ENCODE measurements at places on chromosomes 6 and 20.
A peak's percentile ranks its signal among the peaks of the same experiment; 100 is the strongest.

- DNase-seq: no peak
Observed at GRCh38 chr6:165511807-165512206, 151.2 kb downstream of the PDE10A start.

DNA sequence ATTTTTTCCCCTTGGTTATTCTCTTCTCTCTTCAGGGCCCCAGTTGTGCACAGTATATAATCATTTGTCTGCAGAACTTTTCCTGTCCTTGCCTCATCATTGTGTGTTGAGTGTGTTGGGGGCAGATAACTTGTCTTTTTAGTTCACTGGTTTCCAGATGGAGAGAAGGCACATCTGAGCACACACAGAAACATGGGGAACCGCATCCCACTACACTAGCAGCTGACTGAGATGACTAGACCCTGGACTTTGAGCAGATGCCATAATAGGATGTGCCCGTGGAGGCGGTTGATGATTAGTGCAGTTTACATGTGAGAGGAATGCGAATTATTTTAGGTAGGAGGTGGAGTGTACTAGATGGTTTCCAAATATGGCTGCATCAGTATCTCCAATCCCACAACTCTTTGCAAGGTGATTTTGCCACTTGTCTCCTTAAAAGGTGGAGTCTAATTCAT is 26.5 kb upstream of the SH3BGRL2 start:
- DNase-seq: peak; percentile 77

DNA sequence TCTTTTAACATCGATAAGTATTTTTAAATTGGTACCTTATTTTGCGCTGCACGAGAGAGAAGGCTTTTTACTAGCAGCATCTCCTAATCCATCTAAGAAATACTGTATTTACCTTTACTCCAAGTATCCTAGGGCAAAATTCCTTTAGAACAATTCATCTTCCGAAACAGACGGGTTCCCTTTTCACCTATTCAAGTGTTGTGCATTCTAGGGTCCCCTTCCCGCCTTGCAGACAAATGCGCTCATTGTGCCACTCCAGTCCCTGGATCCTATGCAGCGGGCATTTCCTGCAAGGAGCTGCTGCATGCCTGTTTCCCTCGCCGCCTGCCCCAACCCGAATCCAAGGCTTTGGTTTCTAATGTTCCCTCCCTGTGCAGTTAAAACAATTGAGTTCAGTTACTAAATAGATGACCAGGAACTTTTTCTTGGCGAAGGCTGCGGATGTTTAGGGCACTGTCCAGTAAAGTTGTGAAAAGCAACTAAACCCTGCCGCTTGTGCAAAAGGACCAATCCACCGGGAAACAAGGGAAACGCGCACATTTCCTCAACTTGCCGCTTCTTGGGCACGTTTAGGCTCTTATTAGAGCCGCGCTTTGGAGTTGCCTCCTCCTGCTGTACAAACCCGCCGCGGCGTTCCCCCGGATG is 556 bp upstream of the SCAF8 start:
- no peak for DNase-seq

DNA sequence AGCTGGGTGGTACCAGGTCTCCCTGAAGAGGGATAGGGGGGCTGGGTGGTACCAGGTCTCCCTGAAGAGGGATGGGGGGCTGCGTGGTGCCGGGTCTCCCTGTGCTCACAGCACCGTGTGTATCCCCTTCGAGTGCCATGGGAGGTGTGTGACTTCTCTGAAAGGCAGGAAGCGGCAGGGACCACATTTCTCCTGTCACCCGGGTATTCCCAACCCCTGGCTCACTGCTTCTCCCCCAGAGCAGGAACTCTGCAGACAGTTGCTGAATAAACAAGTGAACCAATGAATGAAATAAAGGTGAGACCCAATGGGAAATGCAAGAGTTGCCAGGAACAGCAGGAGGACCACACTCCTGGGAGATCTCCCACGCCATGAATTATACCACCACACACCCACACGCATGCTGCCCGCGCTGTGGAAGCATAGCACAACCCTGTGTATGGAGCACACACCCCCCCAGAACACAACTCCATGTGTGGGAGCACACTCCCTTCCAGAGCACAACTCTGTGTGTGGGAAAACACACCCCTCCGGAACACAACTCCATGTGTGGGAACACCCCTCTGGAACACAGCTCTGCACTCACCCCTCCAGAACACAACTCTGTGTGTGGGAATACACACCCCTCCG is 50.7 kb downstream of the RNASET2 start:
- DNase-seq: no peak

- peak; percentile 58 for DNase-seq
Observed at GRCh38 chr6:84606860-84607259, 157.5 kb downstream of the TBX18 start.

DNA sequence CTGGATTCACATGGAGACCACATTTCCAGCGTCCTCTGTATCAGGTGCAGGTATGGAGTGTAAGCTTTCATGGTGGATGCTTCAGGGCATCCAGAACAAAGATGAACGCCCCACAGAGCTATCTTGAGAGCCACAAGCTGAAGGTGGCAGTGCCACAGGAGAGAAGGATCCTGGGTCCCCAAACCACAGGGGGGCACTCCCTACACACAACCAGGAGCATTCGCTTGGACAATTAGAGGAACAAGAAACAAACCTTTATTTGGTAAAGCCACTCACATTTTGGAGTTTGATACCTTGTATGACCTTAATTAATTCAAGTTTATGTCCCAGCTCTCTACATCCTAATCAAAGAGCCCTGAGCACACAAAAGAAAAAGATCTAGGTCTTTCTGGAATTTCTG is 406.3 kb downstream of the PREX1 start:
- DNase-seq: no peak

GRCh38 chr6:66265737-66266136 is 558.7 kb upstream of the EYS start:
- DNase-seq: no peak

DNA sequence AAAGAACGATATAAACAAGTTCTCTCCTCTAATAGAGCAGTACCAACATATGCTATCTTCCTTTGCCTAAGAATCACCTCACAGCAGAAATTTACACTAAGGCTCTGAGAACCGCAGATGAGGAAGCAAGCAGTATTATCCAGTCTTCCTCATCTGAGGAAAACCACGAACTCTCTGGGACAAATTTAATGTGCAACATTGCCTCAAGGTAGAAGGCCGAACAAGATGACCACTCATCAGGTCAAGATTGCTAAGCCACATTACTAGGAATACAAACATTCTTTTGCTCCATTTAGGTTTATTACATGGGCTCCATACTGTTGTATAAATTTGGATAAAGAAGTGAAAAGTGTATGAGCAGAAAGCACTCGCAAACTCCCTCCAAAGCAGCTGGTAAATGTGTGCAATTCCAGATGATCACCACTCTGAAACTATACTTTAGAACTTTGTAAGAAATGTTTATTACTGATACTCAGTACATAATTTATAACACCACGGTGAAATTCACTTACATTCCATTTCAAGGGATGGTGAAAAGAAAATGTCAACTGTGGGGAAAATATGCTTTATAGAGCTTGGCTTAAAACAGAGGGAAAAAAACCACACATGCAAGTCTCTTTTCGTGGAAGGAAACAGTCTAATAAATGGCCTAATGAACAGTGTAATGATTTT is 398.4 kb downstream of the BTBD9 start:
- DNase-seq: peak; percentile 48

GRCh38 chr6:161683400-161683799 is 409.5 kb upstream of the AGPAT4 start:
- no peak for DNase-seq

- no peak for DNase-seq
Observed at GRCh38 chr6:101541894-101542293, 148.4 kb downstream of the GRIK2 start.

GRCh38 chr6:155534678-155535077 is 79.0 kb upstream of the NOX3 start:
- no peak for DNase-seq

DNA sequence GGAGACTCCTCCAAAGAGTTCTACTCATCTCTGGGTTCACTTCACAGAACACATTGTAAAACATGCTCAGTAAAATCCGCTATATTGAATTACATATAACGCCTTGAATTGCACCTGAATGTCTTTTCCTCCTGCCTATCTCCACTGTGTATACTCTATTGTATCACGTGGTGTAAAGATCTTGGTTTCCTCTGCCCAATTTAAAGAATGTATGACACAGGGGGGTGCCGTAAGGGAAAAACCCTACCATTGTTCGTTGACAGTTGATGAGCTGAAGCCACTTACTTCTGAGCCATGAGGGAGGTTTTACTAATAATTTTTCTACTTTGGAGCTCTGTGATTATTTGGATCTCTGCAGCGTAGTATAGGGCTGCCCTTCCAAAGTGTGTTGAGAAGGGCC is 6.0 kb downstream of the ASF1A start:
- no peak for DNase-seq

GRCh38 chr6:100806296-100806695 is 74.8 kb downstream of the ASCC3 start:
- no peak for DNase-seq

- DNase-seq: no peak
Observed at GRCh38 chr6:3532296-3532916, 75.6 kb upstream of the SLC22A23 start.

DNA sequence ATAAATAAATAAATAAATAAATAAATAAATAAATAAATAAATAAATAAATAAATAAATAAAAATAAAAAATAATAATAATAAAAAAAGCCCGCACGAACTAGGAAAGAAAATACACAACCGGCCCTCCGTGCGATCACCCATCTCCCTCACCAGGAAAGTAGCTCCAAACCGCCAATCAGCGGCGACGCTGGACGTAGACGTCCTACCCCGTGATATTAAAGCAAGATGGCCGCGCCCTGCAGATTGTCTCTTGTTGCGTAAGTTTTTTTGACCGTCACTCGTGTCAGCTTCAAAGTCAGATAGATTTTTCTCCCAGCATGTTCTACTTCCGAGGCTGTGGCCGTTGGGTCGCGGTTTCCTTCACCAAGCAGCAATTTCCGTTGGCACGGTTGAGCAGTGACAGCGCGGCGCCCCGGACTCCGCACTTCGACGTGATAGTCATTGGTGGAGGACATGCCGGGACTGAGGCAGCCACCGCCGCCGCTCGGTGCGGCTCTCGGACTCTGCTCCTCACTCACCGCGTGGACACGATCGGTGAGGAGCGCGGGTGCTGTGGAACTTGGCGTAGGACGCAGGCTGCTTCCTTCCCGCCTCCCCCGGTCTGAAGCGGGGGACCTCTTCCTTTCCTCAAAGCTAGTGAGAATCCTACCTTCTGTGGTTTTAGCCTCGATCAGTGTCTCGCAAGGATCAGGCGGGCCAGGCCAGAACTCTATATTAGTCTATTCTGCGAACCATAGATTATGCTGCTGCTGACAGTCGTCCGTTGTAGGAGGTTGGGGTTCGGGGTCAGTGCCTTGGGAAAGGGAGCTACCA is at the start of gene MTO1:
Gene MTO1, plus strand, starts transcription at position 201 of the 814 bp plus-strand sequence. Its CDS starts 118 bp downstream, at position 319.
- peak; percentile 91 for DNase-seq

GRCh38 chr20:61298661-61299060 is 46.6 kb downstream of the CDH4 start:
- no peak for DNase-seq

DNA sequence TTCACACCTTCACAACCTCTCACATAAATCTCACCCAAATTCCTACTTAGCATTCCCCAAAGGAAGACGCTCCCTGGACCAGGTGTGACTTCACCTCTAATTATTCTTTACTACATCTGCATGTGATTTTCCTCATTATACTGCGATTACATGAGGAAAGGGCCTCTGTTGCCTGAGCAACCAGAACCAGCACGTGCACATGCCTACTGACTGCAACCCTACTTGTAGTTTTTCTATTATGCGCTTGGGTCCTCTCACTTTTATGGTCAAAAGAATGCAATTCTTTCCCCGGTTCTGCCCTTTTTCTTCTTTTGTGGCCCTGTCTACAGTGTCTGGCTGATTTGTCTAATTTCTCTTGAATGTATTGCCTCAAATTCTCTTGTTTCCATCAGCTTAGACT is 20.4 kb upstream of the ANKEF1 start:
- DNase-seq: no peak

- DNase-seq: no peak
Observed at GRCh38 chr6:113763311-113763766, 93.8 kb upstream of the MARCKS start.

- peak; percentile 31 for DNase-seq
Observed at GRCh38 chr6:107716688-107717089, 107.4 kb downstream of the SCML4 start.

- peak; percentile 68 for DNase-seq
Observed at GRCh38 chr6:106620931-106621672, 8.2 kb downstream of the RTN4IP1 start.

- no peak for DNase-seq
Observed at GRCh38 chr20:50392138-50392866, 117.9 kb upstream of the PTPN1 start.

Measured in fibroblast of skin of right quadriceps (primary cell).